ENCODE measurements at places on chromosomes 4 and X.
A peak's percentile ranks its signal among the peaks of the same experiment; 100 is the strongest.

- DNase-seq: no peak
Observed at GRCh38 chrX:42996861-42997260, 218.9 kb upstream of the PPP1R2C start.

GRCh38 chr4:127782025-127782274 lies 172 bp upstream of the HSPA4L start:
- DNase-seq: peak; percentile 77

DNA sequence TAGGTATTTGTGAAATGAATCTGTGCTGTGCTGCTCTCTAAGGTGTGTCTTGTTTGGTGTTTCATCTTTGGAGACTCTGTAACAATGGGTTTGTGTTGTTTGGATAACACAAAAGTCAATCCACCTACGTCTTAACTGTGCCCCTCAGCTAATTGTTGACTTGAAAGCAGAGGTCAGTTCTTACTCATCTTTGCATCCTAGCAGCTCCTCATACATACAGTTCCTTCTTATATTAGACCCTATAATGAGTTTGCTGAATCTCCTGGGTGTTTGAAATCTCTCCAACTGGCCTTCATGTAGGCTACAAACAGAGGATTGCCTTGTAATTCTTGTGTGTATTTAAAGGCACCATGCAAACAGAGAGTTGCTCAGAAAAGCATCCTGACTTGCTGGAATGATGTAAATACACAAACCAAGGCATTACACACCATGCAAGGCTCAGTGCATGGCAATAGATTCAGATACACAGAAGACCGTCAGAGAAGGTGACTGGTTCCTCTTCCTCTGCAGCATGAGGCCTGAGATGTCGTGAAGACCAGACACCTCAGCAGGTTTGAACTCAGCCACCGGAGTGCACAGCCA lies 220.0 kb upstream of the JADE1 start:
- no peak for DNase-seq

GRCh38 chrX:15903186-15903681 lies 48.6 kb upstream of the AP1S2 start:
- DNase-seq: no peak

DNA sequence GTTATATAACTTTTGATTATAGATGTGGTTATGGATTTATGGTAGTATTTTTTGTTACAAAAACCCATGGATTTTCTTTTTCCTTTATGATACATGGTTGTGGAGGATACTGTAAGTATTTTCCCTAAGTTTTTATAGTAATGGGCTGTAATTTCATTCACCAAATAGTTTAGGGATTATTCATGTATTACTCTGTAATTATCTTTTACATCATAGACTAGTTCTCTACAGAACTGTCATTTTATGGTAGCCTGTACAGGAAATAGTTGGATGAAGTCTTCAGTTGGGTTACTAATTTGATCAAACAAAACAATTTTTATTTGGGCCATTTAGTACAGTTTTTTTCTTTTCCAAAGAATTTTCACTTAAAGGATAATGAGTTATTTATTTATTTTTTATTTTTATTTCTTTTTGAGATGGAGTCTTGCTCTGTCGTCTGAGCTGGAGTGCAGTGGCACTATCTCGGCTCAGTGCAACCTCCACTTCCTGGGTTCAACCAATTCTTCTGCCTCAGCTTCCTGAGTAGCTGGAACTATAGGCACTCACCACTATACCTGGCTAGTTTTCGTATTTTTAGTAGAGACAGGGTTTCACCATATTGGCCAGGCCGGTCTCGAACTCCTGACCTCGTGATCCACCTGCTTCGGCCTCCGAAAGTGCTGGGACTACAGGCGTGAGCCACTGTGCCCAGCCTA lies 42.1 kb downstream of the RBPJ start:
- DNase-seq: no peak

DNA sequence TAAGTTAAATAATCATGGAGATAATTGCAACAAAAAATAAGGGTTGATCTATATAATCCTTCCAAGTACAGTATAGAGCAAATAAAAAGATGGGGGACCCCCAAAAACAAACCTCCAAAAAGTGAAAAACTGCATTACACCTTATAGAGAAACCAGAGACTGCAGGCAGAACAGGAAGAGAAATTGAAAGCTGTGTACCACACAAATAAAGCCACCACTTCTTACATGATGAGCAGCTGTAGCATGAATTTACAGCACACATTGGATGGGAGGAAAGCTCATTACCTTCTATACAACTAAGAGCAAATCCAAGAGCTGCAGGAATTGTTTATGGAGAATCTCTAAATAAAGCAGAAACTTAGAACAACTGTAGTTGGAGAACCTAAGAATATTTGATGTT lies 152.4 kb upstream of the PDE5A start:
- DNase-seq: no peak

DNA sequence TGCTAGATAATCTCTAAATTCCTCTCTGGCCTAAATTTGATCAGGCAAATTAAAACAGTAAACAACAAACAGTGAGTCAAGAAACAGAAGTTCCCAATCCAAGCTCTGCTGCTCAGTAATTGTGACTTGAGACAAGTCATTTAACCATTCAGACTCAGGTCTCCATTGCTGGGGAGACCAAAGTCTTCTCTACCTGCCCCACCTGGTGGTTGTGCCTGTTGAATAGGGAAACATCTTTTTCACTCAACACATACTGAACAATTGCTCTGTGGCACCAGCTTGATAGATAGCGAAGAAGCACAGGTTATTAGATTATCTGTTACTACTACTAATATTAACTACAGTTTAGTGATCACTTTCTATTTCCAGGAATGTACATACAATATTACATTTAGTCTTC lies 112.1 kb upstream of the EOLA2 start:
- DNase-seq: no peak

All from fibroblast of mammary gland (primary cell).